ENCODE measurements at places on chromosomes 4 and X. TPM values are rescaled to one million over a fixed set of nuclear protein-coding genes. Genes with fewer than 3 reads are reported as not detected.

DSPP gene
- not detected for total RNA-seq

CHIC1 gene
- total RNA-seq: 5.6 TPM

RAPGEF2 gene
- total RNA-seq: 41.3 TPM

HSFX2 gene
- 0.49 TPM for total RNA-seq

HNRNPD gene
- total RNA-seq: 38.7 TPM

GRID2 gene
- total RNA-seq: not detected

PDZD4 gene
- total RNA-seq: 0.61 TPM

RRH gene
- not detected for total RNA-seq

CXXC4 gene
- total RNA-seq: not detected

MAGEA11 gene
- total RNA-seq: not detected

GLRB gene
- 0.95 TPM for total RNA-seq

DNA sequence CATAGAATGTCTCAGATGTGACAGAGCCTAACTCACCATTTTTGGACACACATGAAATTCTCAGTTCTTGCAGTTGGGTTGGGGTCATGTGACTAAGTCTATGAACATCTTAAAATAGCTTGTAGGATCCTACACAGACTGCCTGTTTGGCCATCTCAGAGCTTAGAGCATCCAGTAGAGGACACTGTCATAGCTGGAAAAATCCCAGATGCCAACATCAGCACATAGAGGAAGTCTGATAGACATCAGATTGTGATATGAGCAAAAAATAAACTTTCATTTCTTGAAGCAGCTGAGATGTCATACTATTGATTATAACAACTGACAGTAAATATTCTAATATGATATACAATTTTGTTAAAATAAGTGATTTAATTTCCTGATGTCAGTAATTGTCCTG is 207.1 kb downstream of the TRAM1L1 start:
- H3K27ac ChIP-seq: no peak overlapping the region
- no peaks in the 10 kb centered on the region for H3K4me1 ChIP-seq
- H3K4me3 ChIP-seq: no peak overlapping the region
- H3K27me3 ChIP-seq: no peaks in the 10 kb centered on the region
- DNase-seq: no peak

- H3K36me3 ChIP-seq: no peaks in the 10 kb centered on the region
- no peaks in the 10 kb centered on the region for H3K27me3 ChIP-seq
- H3K4me1 ChIP-seq: peaks cover 42% of the 10 kb centered on the region
- no peak overlapping the region for H3K4me3 ChIP-seq
- H3K27ac ChIP-seq: peak overlapping the region; percentile 15
Measured at GRCh38 chr4:56658528-56658927, 22.6 kb downstream of the HOPX start.

DNA sequence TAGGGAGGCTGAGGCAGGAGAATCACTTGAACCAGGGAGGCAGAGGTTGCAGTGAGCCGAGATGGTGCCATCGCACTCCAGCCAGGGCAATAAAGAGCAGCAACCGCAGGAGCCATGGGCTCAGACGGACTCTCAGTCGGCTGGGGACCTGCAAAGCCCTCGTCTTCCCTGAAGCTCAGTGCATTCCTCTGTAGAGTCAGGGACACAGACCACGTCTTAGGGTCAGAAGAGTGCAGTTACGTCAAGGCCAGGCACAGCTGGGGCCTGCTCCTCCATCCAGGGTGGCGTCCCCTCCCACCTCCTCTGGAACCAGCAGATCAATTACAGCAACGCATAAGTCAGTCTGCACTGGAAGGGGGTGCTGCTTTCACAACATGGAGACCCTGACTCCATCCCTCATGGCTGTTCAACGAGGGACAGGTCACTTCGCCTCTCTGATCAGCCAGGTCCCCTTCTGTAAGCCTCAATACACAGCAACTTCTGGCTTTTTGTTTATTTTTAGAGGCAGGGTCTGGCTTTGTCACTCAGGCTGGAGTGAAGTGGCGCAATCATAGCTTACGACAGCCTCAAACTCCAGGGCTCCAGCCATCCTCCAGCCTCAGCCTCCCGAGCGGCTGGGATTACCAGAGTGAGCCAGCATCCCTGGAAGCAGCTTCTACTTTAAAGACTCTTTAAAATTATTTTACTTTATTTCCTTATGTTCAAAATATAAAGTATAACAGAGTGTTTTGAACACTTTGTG is 76.4 kb downstream of the ZFYVE28 start:
- no peak overlapping the region for H3K27ac ChIP-seq
- no peak for DNase-seq
- no peaks in the 10 kb centered on the region for H3K36me3 ChIP-seq
- no peaks in the 10 kb centered on the region for H3K27me3 ChIP-seq
- no peaks in the 10 kb centered on the region for H3K4me1 ChIP-seq

DNA sequence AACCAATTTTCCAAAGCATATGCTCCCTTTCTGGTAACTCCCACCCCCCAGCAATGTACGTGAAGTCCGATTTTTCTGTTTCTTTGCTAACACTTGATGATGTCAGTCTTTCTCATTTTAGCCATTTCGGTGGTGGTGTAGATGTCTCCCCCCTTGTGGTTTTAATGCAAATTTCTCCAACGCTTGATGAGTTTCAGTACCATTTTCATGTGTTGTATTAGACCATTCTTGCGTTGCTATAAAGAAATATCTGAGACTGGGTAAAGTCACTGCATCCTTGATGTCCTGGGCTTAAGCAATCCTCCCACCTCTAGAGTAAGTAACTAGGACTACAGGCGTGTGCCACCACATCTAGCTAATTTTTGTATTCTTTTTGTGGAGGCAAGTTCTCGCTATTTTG is 148.4 kb upstream of the VCX3A start:
- no peak for DNase-seq
- no peak overlapping the region for H3K27ac ChIP-seq
- H3K27me3 ChIP-seq: no peaks in the 10 kb centered on the region
- H3K4me3 ChIP-seq: no peak overlapping the region
- H3K4me1 ChIP-seq: no peaks in the 10 kb centered on the region

GRCh38 chrX:112025753-112026152 is 56.8 kb downstream of the TRPC5 start:
- no peaks in the 10 kb centered on the region for H3K4me1 ChIP-seq
- no peaks in the 10 kb centered on the region for H3K36me3 ChIP-seq
- H3K4me3 ChIP-seq: no peak overlapping the region
- H3K27ac ChIP-seq: no peak overlapping the region
- H3K27me3 ChIP-seq: no peaks in the 10 kb centered on the region

GRCh38 chrX:153781428-153782047 is 697 bp downstream of the SRPK3 start:
- peak overlapping the region; percentile 46 for H3K4me3 ChIP-seq
- H3K27me3 ChIP-seq: no peaks in the 10 kb centered on the region
- peaks cover 30% of the 10 kb centered on the region for H3K4me1 ChIP-seq
- H3K36me3 ChIP-seq: no peaks in the 10 kb centered on the region
- peak; percentile 61 for DNase-seq

DNA sequence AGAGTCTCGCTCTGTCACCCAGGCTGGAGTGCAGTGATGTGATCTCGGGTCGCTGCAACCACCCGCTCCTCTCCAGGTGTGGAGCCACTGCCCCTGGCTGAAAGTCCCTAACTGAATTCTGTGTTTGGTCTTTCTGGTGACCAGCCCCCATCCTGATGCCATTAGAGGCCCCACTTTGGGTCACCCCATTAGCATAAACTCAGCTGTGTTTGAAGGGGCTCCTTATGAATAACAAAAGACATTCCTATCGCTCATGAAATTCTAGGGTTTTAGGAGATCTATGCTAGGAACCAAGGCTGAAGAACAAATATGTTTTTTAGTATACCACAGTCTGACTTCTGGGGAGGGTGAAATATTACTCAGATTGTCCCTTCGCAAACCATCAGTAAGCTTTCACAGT is 652.9 kb downstream of the ADGRL3 start:
- H3K4me1 ChIP-seq: no peaks in the 10 kb centered on the region
- no peak overlapping the region for H3K4me3 ChIP-seq
- no peak overlapping the region for H3K27ac ChIP-seq
- no peak for DNase-seq
- H3K36me3 ChIP-seq: no peaks in the 10 kb centered on the region

DNA sequence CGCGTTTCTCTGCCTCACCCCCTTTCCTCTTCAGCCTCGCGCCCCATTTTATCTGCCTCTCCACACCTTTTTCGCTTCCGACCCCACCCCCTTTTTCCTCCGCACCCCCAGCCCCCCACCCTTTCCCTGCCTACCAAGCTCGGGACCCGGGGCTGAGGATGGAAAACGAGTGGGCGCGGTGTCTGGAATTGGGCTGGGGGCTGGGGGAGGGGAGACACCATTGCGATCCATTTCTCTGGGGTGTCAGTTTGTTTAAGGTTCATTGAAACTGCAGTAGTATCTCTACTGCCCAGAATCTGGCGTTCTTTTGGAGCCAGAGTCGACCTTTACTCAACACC is 707 bp downstream of the SLC9A6 start:
- peak overlapping the region; percentile 61 for H3K4me3 ChIP-seq
- H3K27me3 ChIP-seq: no peaks in the 10 kb centered on the region
- DNase-seq: no peak
- peak overlapping the region; percentile 84 for H3K27ac ChIP-seq
- no peaks in the 10 kb centered on the region for H3K4me1 ChIP-seq

DNA sequence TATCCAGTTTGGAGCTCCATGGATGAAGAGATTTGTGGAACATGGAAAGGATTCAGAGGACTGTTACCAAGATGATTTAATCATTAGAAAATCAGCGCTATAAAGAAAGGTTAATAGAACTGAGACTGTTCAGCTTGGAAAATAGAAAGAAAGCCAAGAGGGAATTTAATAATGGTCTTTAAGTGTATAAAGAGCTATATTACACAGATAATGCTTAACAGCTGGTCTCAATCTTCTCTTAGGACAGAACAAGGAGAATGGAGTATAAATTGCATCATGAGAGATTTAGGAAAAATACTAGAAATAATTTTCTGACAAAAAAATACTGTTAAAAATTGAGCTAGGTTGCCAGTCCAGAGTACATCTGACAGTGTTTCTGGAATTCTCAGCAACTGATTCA is 91.3 kb upstream of the MAGEC2 start:
- no peak overlapping the region for H3K4me3 ChIP-seq
- H3K36me3 ChIP-seq: no peaks in the 10 kb centered on the region
- H3K27me3 ChIP-seq: no peaks in the 10 kb centered on the region
- no peak for DNase-seq
- H3K4me1 ChIP-seq: no peaks in the 10 kb centered on the region

- H3K4me1 ChIP-seq: peaks cover 6% of the 10 kb centered on the region
- H3K36me3 ChIP-seq: no peaks in the 10 kb centered on the region
- no peaks in the 10 kb centered on the region for H3K27me3 ChIP-seq
- no peak for DNase-seq
- no peak overlapping the region for H3K4me3 ChIP-seq
- H3K27ac ChIP-seq: no peak overlapping the region
Measured at GRCh38 chr4:141346144-141346543, 125.4 kb downstream of the ZNF330 start.

DNA sequence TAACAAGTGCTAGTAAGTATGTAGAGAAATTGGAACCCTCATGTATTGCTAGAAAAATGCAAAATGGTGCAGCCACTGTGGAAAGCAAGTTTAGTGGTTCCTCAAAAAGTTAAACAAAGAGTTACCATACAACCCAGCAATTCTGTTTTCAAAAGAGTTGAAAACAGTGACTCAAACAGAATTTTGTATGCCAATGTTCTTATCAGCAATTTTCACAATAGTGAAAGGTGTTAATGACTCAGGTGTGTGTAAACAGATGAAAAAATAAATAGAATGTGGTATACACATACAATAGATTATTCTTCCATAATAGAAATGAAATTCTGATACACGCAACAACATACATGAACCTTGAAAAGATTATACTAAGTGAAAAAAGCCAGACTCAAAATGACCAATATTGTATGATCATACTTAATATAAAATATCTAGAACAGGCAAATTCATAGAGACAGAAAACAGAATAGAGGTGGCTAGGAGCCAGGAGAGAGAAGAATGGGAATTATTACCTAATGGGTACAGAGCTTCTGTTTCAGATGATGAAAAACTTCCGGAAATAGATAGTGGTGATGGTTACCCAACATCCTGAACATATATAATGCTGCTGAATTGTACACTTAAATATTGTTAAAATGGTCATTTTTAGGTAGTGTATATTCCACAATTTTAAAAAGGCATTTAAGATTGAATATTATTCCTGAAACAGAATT is 51.6 kb downstream of the WDFY3 start:
- no peaks in the 10 kb centered on the region for H3K27me3 ChIP-seq
- no peaks in the 10 kb centered on the region for H3K36me3 ChIP-seq
- no peak overlapping the region for H3K4me3 ChIP-seq
- no peak for DNase-seq

DNA sequence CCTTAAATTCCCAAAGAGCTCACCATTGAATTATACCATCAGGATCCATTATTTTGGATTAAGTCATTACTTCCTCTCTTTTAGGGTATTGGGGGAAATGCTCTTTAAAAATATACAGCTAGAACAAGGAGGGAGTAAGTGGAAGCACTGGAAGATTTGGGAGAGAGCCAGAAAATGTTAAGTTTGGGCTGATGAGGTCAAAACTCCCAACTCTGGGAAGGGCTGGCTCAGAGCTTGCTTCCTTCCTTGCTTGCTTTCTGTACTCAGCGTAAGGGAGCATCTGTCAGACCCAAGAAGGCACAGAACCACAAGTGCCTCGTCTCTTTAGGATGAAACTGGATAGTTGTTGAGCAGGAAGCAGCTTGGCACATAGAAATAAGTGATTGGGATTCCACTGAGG is 138.2 kb downstream of the GUCY2F start:
- H3K27ac ChIP-seq: no peak overlapping the region
- no peaks in the 10 kb centered on the region for H3K27me3 ChIP-seq
- H3K36me3 ChIP-seq: no peaks in the 10 kb centered on the region

GRCh38 chrX:2774776-2775175 is 22.9 kb downstream of the XG start:
- no peaks in the 10 kb centered on the region for H3K36me3 ChIP-seq
- no peak overlapping the region for H3K4me3 ChIP-seq
- no peaks in the 10 kb centered on the region for H3K4me1 ChIP-seq

DNA sequence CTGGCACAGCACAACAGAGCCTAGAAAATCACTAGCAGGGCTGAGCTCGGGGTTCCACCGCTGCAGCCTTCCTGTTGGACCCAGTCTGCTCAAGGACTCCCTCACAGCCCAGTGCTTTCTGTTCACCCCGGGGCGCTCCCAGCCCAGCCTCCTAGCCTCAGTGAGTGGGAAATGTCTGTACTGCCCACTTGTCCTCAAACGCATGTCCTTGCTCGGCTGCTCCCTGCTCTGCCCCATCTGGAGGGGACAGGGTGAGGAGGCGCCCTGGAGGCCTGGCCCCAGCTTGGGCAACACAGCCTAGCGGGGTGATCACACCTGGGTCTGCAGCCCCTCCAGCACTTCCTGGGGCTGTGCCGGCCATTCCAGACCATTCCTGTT is 11.9 kb upstream of the CCNQ start:
- no peak for DNase-seq
- H3K27me3 ChIP-seq: peaks cover 8% of the 10 kb centered on the region
- no peak overlapping the region for H3K27ac ChIP-seq
- no peaks in the 10 kb centered on the region for H3K36me3 ChIP-seq

- H3K36me3 ChIP-seq: no peaks in the 10 kb centered on the region
- peak; percentile 87 for DNase-seq
- peaks cover 18% of the 10 kb centered on the region for H3K4me1 ChIP-seq
Measured at GRCh38 chrX:107676559-107677378, 48.5 kb downstream of the PRPS1 start.
